DMS53 (cell line): ENCODE measurements at places on chromosomes 12 and 14.
A peak's percentile ranks its signal among the peaks of the same experiment; 100 is the strongest.

DNA sequence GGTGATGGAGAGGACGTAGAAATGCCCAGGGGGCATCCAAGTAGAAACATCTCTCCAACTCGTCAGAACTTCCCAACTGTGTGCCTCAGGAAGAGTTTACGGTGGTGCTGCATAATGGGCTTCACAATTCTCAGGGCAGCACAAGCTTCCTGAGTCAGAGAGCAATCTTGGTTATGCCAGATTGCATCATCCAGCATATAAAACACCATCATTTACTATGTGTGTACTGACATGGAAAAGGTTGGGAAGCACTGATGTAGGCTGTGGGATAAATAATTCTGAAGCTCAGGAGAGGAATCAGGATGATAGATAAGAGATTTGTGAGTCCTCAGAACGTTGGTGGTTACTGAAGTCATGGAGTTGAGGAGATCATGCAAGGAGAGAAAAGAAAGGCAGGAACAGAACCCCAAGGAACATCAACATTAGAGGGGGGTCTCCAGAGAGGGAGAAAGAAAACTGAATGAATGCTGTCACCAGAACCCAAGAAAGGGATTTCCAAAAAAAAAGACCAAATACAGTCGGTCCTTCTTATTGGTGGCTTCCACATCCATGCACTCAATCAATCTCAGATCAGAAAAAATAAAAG lies 4.7 kb upstream of the NCKAP5L start:
- no peak for DNase-seq

GRCh38 chr14:94424371-94424770 lies 28.2 kb downstream of the SERPINA11 start:
- DNase-seq, result no peak

DNA sequence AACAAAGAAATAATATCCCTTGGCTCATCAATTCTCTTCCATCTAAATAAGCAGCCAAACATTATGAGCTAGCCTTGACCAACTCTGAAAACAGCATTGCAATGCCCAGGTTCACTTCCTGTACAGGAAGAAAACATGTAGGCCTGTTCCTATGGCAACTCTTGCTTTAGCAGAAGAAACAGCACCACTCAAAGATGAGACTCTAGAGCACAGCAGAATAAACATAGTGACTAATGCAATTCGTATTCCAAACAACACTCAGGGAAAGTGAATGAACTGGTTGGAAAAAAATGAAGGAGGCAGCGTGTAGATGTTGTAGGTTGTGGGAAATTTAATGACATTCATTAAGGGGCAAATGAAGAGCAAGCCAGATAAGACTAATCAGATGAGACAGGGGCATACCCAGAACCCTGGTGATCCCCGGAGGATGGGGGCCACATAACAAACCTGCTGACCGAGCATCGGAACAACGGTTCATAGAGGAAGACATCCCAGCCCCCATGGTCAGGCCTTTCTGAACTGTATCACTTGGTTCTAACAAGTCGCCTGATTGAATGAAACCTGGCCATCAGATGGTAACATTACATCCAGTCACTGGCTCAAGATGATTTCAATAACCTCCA lies 9.0 kb downstream of the ARHGDIB start:
- peak; percentile 100 for DNase-seq

DNA sequence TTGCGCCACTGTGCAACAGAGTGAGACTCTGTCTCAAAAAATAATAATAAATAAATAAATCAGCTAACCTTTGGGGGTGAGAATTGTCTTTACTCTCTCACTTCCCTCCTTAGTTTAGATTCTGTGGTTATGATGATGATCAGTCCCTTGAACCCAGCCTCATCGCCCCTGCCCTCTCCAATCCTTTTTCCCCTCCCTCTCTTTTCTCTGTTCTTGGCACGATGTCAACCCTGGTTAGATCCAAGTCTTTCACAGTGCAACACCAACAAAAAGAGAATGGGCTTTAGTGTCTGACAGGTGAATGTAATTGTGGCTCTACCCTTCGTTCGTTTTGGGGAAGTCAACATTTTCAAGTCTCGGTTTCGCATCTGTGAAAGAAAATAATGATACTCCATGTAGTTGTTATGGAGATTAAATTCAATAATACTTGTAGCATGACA lies 59.0 kb downstream of the NTN4 start:
- no peak for DNase-seq

- no peak for DNase-seq
Observed at GRCh38 chr12:30580344-30580743, 115.3 kb downstream of the IPO8 start.

GRCh38 chr12:105036937-105037649 lies 47.2 kb downstream of the ALDH1L2 start:
- peak; percentile 35 for DNase-seq

GRCh38 chr12:97168804-97169203 lies 261.7 kb downstream of the NEDD1 start:
- no peak for DNase-seq

DNA sequence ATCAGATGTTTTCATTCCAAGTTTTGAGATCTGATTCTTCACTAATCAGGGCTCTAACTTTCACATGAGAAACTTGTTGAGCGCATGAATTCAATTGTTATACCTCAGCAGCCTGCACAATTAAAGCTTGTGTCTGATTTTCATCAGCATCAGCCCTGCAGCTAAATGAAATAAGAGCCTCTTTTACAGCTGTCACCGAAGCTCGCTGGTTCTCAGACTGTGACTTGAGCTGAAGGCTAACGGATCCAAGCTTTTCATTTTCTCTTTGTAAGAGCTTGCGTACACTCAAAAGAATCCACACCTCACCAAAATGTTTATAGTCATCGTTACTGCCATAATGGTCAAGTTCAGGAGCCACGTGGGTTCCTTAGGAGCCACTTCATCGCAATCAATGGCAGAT lies 65.5 kb upstream of the BEGAIN start:
- no peak for DNase-seq

GRCh38 chr14:68794130-68794850 lies 1.4 kb upstream of the ZFP36L1 start:
- peak; percentile 80 for DNase-seq

DNA sequence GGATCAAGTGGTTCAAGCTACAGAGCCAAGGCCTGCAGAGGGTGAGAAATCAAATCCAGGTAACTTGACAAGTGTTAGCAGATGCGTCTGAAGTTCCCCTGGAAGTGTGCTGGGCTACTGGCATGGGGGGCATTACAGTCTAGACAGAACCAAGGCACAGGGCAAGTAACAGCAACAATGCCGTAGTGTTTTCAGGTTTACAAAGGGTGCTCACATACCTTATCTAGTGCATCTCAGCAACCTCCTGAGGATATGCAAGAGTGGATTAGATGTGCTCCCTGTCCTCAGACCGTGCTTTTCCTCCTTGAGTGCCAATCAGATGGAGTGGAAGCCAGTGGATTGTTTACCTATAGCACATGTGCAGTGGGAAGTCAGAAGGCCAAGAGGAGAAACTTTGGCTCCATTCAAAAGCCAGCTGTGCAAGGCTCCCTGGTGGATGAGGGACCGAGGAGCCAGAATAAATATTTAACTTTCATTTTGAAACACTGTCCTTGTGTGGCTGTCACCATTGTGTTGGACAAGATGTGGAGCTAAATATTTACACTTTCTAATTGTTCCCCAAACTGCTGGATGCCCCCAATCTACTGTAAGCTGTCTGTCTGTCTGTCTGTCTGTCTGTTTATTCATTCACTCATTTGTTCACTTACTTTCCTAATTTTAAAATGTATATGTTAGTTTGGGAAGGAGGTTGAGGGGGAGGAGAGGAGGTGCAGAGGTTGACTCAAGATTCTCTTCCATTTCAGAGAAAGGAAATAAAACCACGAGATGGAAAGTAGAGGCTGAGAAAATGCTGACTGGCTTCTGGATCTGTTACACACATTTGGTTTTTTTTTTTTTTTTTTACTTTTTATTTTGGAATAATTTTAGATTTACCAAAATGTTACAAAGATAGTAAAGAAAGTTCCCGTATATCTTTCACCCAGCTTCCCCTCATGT lies 184.0 kb upstream of the PARP11 start:
- peak; percentile 90 for DNase-seq

GRCh38 chr14:105021656-105022275 lies 883 bp upstream of the CDCA4 start:
- peak; percentile 68 for DNase-seq

DNA sequence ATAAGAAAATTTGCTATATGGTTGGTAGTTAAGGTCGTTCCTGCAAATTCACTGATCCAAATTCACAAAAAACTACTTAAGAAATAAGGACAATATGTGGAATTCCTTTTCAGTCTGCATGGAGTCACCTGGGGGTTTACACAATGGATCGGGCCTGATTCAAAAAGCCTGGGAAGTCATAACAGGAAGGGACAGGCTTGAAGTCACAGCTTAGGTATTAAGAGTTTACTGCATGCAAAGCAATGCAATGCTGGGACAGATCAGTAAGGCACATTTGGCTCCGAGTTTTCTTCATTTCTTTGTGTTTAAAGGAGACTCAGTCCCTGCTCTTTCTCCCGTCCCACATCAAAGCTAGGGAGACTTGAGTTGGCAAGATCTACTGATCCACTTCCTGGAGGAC lies 153.3 kb downstream of the NTF3 start:
- DNase-seq, result peak; percentile 85

GRCh38 chr12:1863823-1864222 lies 43.5 kb downstream of the LRTM2 start:
- no peak for DNase-seq

DNA sequence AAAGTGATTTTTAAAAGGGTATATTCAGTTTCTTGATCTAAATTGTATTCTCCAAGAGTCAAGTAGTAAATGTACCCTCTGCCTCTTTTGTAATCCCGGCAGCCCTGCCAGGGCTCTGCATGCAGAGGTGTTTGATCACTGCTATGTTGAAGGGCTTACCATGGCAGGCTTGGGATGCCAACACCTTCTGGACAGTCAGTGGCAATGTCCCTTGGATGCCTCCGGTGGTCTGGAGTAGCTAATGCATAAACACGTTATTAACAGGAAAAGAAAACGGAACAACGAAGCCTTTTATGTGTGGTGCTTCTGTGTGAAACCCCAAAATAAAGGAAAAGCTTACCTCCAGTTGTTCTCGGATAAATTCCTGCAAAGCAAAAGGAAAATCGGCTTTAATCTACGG lies 19.9 kb downstream of the EIF2B2 start:
- peak; percentile 51 for DNase-seq

- DNase-seq, result no peak
Observed at GRCh38 chr14:56844406-56845002, 34.2 kb upstream of the OTX2 start.
